ENCODE measurements at places on chromosomes 5 and 9. TPM values are rescaled to one million over a fixed set of nuclear protein-coding genes. Genes with fewer than 3 reads are reported as not detected.

The GFI1B gene
- total RNA-seq: not detected

The SLC46A2 gene
- total RNA-seq: 2.7 TPM

GRCh38 chr9:90970608-90971007 is 169.0 kb downstream of the SYK start:
- no peak overlapping the region for H3K27ac ChIP-seq
- no peak for DNase-seq
- peaks cover 57% of the 10 kb centered on the region for H3K4me1 ChIP-seq
- H3K36me3 ChIP-seq: no peaks in the 10 kb centered on the region
- H3K27me3 ChIP-seq: no peaks in the 10 kb centered on the region
- H3K4me3 ChIP-seq: no peak overlapping the region

GRCh38 chr5:63439537-63439936 is 522.7 kb downstream of the HTR1A start:
- no peak for DNase-seq
- no peak overlapping the region for H3K27ac ChIP-seq

- DNase-seq: no peak
- peak overlapping the region; percentile 25 for H3K27ac ChIP-seq
- no peak overlapping the region for H3K4me3 ChIP-seq
- peaks cover 8% of the 10 kb centered on the region for H3K36me3 ChIP-seq
- H3K27me3 ChIP-seq: no peaks in the 10 kb centered on the region
- peaks cover 6% of the 10 kb centered on the region for H3K4me1 ChIP-seq
These were observed 35.7 kb upstream of the ORM1 start for GRCh38 chr9:114287001-114287762.

All from thoracic aorta (tissue), 2 donors.